ENCODE measurements at places on chromosomes 1 and 21.

DNA sequence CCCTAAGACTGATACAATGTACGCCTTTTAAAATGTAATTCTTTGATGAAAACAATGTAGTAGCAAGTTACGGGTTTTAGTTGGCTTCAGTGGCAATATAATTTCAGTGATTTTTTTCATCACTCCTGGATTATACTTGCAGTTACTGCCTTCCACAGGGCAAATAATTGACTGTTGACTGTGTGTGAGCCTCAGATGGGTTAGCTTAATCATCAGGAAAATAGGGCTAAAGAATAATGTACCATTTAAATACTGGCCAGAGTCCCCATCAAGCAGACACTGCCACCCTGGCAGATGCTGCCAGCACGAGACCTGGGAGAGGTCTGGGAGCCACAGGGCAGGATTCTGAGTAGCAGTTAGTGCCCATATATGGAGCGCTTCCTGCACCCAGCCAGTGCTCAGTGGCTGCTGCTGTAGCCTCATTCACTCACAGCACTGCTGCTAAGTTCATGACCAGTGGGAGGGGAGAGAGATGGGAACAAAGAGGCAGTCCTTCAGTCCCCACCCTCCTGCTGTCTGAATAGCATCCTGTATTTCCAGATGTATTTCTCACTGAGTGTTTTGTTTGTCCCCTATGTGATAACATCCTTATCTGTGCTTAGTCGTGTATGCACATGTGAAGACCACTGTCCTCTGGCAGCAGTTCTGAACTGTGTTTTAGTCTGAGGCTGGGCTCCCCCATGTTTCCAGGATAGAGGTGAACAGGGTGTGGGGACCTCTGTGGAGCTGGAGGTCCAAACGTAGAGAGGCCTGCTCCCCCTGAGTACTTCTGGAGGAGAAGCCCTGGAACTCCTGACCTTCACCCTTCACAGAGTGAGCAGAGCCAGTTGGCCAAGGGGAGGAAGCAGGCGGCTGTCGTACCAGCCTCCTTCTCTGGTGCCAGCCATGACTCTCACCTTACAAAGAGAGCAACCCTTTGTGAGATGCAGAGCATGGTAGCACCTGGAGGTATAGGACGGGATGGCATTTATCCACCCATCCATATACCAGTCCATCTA, 80.4 kb downstream of the ADARB1 start:
- DNase-seq = no peak

DNA sequence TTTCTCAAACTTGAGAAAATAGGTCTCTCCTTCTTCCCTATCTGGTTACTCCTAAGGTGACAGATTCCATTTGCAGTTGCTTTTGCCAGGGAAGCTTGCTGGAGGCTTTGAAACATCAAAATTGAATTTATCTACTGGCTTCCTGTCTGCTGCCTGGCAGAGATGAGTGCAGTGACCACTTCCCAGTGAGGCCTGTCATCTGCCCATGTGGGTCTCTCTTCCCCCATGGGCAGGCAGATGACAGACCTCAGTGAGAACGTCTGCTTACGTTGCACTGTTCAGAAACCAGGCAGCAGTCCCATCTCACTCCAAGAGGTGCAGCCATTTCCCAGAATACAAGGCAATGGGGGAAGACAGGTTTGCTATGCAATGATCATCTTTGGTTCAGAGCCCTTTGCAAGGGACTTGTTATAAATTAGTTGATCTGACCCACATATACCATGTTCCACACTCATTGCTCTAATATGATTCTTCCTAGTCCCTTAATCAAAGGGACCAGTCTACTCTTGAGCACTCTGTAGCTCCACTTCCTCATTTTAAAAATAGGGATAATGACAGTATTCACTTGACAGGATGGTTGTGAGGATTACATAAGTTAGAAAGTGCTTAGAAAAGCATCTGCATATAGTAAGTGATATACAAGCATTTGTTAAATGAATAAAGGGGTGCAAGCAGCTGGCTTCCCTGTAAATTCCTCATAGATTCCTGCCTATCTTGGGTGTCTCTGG, 10.6 kb downstream of the PGBD5 start:
- no peak for DNase-seq

GRCh38 chr1:68231627-68232288, 565 bp downstream of the WLS start:
- no peak for DNase-seq

DNA sequence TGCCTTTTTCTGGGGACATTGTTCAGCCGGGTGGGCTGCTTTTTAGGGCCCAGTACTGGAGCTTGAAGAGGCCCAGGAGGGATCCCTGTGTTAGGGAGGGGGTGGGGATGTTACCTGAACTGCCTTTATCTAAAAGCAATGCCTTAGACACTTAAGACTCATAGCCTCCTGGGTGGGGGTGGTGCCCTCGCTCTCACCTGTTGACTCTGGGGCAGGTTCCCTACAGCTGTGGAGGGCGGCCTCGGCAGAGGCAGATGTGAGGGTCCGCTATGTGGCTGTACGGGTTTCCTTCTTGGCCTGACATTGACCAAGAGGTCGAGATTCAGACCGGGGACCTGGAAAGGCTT, 716 bp downstream of the INAVA start:
- no peak for DNase-seq

GRCh38 chr1:202745323-202745888, 35.2 kb upstream of the SYT2 start:
- DNase-seq = no peak

DNA sequence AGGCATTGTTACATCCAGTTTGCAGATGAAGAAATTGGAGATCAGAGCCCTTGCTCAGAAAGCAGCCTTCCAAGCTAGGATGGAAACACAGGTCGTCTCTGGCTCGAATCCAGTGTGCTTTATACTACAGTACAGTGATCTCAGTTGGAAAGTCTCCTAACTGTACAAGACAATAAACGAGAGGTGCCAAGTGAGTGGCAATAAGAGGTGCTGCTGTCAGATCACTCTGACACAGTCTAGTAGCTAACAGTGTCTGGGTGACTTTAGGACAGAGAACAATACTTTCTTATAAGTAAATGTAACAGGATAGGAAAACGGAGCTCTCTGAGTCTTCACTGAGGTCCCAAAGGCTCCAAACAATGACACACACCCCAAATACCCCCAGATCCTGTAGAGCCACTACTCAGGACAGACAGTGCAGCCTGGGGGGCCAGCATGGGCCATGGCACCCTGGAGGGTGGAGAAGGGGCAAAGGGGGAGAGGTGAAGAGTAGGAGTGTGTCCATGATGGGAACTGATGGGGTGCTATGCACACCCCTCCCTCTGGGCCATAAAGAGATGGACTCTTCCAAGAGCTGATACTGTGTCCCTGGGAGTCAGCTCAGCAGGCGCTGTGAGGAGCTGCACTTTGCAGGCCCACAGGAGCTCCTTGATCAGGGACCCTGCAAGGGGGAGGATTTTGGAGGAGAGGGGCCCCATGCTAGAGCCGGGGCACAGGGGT, 3.3 kb downstream of the SH3BGR start:
- no peak for DNase-seq

DNA sequence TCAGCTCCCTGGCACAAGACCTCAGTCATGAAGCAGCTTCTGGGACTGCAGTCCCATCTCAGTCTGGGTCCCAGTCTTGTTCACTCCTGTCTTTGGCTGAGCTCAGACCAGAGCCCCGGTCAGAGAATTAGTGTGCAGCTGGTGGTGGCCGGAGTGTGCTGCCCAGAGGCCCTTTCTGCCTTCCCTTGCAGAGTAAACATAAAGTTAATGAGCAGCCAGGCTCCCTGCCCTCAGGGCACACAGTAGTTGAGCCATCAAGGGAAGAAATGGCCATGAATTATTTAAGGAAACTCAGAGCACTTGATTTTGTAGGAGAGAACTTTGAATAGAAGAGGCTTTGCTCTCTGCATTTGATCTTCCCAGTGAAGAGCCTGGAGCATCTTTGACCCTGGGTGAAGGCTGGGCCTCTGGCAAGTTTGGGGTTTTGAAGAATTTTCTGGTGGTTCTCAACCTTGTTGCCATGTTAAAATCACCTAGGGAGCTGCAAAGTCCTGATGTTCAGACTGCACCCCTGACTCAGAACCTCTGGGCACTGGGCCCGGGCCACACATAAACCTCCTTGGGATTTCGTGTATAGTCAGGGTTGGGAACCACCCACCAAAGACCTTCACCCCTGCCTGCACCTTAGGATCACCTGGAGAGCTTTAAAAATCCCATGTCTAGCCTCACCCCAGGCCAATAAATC, 26.4 kb upstream of the SELENON start:
- DNase-seq = no peak

GRCh38 chr21:38455403-38455802, 42.9 kb downstream of the ERG start:
- no peak for DNase-seq

- DNase-seq = no peak
These were observed 31.5 kb downstream of the COL18A1 start for GRCh38 chr21:45436351-45437065.

DNA sequence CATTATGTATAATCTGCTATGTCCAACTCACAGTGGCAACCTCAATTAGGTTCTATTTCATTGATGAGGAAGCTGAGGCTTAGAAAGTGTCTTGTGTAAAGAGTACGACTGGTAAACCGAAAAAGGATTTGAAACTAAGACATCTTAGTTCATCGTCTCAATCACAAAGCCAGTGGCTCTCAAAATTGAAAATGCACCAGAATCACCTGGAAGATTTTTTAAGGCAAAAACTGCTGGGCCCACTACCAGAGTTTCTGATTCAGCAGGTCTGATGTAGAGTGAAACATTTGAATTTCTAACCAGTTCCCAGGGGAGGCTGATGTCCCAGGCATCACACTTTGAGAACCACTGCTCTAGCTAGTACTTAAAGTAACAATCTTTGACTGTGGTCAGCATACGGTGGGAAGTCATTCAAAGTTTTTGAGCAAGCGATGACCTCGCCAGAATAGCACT, 5.2 kb upstream of the LRRC53 start:
- DNase-seq = no peak

DNA sequence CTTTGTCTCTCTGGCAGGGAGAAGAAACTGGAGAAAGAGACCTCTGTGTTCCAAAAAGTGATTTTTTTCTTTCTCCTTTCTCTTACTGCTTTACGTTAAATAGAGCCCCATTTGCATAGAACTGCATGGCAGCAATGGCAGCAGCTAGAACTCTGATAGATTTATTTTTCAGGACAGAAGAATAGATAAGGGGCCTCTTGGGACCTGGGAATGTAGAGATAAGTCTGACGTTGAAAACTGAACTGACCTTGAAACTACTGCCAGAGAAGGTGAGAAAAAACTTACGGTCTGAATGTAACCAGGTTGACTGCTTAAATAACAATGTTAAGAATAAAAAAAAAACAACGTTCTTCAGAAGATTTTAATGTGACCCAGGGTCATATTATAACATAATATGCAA, 25.4 kb upstream of the B3GALT5 start:
- no peak for DNase-seq

GRCh38 chr1:201119206-201120197, 7.3 kb upstream of the CACNA1S start:
- DNase-seq = no peak
